ENCODE measurements at places on chromosomes 4 and X. TPM values are rescaled to one million over a fixed set of nuclear protein-coding genes. Genes with fewer than 3 reads are reported as not detected.
A peak's percentile ranks its signal among the peaks of the same experiment; 100 is the strongest.

DNA sequence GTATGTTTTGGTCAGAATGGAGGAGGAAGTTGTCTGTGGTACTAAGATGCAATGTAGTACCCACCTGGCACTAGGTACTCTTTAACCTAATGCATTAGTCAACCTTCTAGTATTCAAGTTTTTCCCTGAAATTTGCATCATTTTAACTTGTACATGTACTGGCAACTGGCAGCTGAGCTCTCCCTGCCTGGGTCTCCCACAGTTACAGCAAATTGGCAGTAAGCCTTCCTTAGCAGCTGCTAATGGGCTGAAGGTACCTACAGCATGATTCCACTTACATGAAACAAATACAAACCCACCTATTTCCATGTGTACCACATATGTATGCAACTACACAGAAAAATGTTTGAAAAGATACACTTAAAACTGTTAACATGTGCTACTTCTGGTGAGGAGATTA is 8.1 kb upstream of the KLHL2 start:
- H3K4me1 ChIP-seq: peaks cover 17% of the 10 kb centered on the region
- peaks cover 1% of the 10 kb centered on the region for H3K27me3 ChIP-seq
- H3K36me3 ChIP-seq: no peaks in the 10 kb centered on the region
- no peak for DNase-seq

GRCh38 chr4:72846280-72847111 is 223.0 kb downstream of the COX18 start:
- H3K27me3 ChIP-seq: peaks cover 7% of the 10 kb centered on the region
- peak overlapping the region; percentile 39 for H3K4me3 ChIP-seq
- no peak overlapping the region for H3K27ac ChIP-seq
- peak; percentile 8 for DNase-seq

F8A2 gene
- total RNA-seq: not detected

DNA sequence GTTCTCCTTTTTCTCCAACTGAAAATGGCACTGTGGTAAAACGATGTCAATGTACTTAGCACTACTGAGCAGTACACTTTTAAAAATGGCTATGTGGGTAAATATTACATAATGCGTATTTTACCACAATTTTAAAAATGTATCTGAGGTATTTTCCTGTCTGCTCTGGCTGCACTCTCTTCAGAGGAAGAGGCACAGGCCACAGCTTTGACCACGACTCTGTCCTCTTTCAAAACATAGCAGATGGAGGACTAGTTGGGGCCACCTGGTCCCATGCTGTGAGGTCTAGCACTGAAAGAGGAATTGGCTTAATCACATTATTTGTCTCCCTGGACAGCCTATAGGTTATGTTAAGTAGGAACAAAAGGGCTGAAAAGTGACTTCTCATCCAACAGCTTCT is 5.2 kb downstream of the KCNE5 start:
- H3K4me3 ChIP-seq: no peak overlapping the region
- no peaks in the 10 kb centered on the region for H3K36me3 ChIP-seq
- no peak overlapping the region for H3K27ac ChIP-seq
- H3K4me1 ChIP-seq: no peaks in the 10 kb centered on the region
- H3K27me3 ChIP-seq: no peaks in the 10 kb centered on the region

ADRA2C gene
- 0.42 TPM for total RNA-seq

- DNase-seq: peak; percentile 55
- H3K27me3 ChIP-seq: no peaks in the 10 kb centered on the region
- H3K36me3 ChIP-seq: no peaks in the 10 kb centered on the region
- peak overlapping the region; percentile 74 for H3K27ac ChIP-seq
- peaks cover 26% of the 10 kb centered on the region for H3K4me1 ChIP-seq
Observed at GRCh38 chrX:15947648-15948317, 93.2 kb upstream of the AP1S2 start.

SNCA gene
- not detected for total RNA-seq

DNA sequence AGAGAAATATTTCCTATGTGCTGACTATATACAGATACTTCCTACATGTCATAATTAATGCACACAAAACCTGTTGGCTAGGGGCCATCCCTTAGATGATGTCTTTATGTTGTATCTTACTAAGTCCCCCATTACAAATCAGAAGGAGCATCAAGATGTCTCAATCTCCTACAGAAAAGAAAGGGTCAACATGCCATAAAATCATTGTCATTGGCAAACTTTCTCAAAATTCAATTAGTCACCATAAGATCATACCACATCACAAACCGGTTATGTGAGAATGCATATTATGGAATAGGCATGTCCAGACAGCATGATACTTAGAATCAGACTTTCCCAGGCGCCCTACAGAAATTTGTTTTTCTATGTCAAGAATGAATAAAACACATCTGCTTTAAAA is 175.2 kb upstream of the TET2 start:
- peaks cover 2% of the 10 kb centered on the region for H3K27me3 ChIP-seq
- H3K4me1 ChIP-seq: no peaks in the 10 kb centered on the region
- H3K4me3 ChIP-seq: no peak overlapping the region
- no peak for DNase-seq
- H3K27ac ChIP-seq: no peak overlapping the region

TKTL1 gene
- total RNA-seq: not detected

DNA sequence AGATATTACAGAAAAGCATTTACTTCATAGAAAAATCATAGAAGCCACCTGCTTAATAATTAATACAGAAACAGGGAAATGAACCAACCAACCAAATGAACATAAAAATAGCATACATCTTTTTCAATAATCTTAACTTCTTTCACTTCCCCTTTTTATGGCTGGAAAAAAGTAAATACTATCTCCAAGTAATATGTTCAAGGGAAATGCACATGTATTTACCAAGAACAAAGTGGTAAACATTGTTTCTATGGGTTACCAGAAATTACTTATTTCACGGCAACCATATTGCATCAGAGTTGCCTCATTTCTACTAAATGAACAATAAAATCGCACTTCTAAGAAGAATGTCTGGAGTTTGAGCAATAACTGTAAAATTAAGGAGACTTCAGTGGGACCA is 321.3 kb downstream of the TMA16 start:
- H3K36me3 ChIP-seq: no peaks in the 10 kb centered on the region
- H3K4me3 ChIP-seq: no peak overlapping the region
- no peak for DNase-seq
- H3K27me3 ChIP-seq: no peaks in the 10 kb centered on the region
- no peak overlapping the region for H3K27ac ChIP-seq
- no peaks in the 10 kb centered on the region for H3K4me1 ChIP-seq

ANXA5 gene
- 1,072 TPM for total RNA-seq

IGSF1 gene
- not detected for total RNA-seq

GRCh38 chr4:2875556-2875955 is 31.9 kb downstream of the ADD1 start:
- peaks cover 71% of the 10 kb centered on the region for H3K4me1 ChIP-seq
- H3K27ac ChIP-seq: peak overlapping the region; percentile 18
- no peaks in the 10 kb centered on the region for H3K27me3 ChIP-seq
- DNase-seq: no peak
- peaks cover 41% of the 10 kb centered on the region for H3K36me3 ChIP-seq

- DNase-seq: peak; percentile 90
- peaks cover 1% of the 10 kb centered on the region for H3K27me3 ChIP-seq
- peak overlapping the region; percentile 95 for H3K27ac ChIP-seq
- H3K4me3 ChIP-seq: peak overlapping the region; percentile 84
- no peaks in the 10 kb centered on the region for H3K36me3 ChIP-seq
Observed at GRCh38 chr4:122764821-122765215, 32.3 kb downstream of the BBS12 start.

DNA sequence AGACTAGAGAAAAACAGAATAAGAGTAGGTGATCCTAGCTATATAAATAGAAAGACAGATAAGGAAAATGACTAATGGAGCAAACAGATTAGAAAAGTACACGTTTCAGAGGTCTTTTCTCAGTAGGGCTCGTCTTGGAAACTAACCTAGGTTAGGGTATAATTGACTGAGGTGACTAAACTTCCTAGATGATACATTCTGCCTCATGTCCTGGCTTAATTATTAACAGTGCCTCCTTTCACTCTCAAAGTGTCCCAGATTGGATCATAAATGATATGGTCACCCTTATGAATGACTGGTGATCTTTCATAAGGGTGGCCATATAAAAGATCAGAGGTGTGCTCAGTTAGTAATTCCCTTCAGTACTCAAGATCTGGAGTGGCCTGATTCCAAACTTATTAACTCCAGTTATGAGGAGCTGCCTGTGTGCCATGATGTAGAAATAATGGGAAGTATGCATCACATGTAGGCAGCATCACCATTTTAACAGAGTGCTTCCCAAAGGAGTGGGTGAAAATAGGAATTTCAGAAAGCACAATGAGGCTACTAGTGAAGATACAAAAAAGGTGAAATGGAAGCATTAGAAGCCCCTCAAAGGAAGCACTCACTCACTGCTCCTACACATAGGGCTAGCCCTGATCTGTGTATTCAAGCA is 14.7 kb upstream of the GRIA3 start:
- peaks cover 77% of the 10 kb centered on the region for H3K4me1 ChIP-seq
- H3K36me3 ChIP-seq: peaks cover 8% of the 10 kb centered on the region
- peak overlapping the region; percentile 70 for H3K27ac ChIP-seq

RAB9B gene
- total RNA-seq: 0.29 TPM

GRCh38 chrX:9682456-9682855 is 83.2 kb downstream of the GPR143 start:
- H3K36me3 ChIP-seq: peaks cover 16% of the 10 kb centered on the region
- peak; percentile 4 for DNase-seq
- H3K4me3 ChIP-seq: no peak overlapping the region
- no peak overlapping the region for H3K27ac ChIP-seq
- H3K4me1 ChIP-seq: peaks cover 27% of the 10 kb centered on the region

NAAA gene
- total RNA-seq: 31.3 TPM

- peaks cover 9% of the 10 kb centered on the region for H3K27me3 ChIP-seq
- no peaks in the 10 kb centered on the region for H3K4me1 ChIP-seq
- no peaks in the 10 kb centered on the region for H3K36me3 ChIP-seq
- no peak overlapping the region for H3K27ac ChIP-seq
Observed at GRCh38 chr4:101647710-101648034, 142.9 kb upstream of the BANK1 start.

GRCh38 chr4:26887143-26887542 is 26.5 kb downstream of the STIM2 start:
- no peaks in the 10 kb centered on the region for H3K36me3 ChIP-seq
- H3K4me1 ChIP-seq: no peaks in the 10 kb centered on the region
- H3K27me3 ChIP-seq: no peaks in the 10 kb centered on the region
- H3K27ac ChIP-seq: no peak overlapping the region

DNA sequence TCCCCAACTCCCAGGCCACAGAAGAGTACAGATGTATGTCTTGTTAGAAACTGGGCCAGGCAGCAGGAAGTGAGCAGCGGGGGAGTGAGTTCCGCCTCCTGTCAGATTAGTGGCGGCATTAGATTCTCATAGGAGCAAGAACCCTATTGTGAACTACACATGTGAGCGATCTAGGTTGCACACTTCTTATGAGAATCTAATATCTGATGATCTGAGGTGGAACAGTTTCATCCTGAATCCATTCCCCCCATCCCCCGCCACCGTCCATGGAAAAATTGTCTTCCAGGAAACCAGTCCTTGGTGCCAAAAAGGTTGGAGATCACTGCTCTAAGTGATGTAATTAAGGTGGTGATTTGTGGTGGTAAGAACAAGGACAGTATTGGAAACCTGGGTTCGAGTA is 24.5 kb upstream of the NEXMIF start:
- no peak overlapping the region for H3K4me3 ChIP-seq
- H3K36me3 ChIP-seq: no peaks in the 10 kb centered on the region
- no peak for DNase-seq
- H3K4me1 ChIP-seq: no peaks in the 10 kb centered on the region
- no peak overlapping the region for H3K27ac ChIP-seq

DNA sequence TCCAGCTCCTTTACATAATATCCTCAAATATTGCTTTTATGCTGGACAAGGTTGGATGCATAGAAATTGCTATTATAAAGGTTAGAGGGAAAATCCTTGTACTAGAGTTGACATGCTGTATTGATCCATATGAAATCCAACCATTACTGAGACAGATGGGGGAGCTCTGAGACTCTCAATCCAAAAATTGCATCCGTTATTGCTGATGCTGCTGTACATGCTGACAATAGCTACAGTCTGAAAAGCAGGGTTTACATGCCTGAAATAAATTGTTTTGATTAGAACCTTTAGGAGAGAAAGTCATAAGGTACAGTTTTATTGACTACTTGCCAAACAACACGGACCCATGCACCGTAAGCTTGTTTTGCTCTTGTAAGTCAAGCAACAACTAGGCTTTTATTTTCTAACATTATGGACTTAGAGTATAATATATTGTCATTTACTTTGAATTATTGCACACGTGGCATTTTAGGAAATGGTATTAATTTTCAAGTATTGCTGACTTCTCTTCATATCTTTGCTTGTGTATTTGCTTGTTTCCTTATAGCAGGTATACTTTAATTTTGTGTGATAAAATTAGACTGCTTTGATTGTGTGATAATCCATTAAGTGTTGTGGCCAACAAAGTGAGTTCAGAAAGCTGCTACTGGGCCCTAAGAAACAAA is 1365.2 kb downstream of the STIM2 start:
- no peak overlapping the region for H3K4me3 ChIP-seq
- H3K27me3 ChIP-seq: no peaks in the 10 kb centered on the region
- no peaks in the 10 kb centered on the region for H3K36me3 ChIP-seq
- no peak for DNase-seq

- no peaks in the 10 kb centered on the region for H3K36me3 ChIP-seq
- H3K4me1 ChIP-seq: no peaks in the 10 kb centered on the region
- H3K27ac ChIP-seq: no peak overlapping the region
- no peak for DNase-seq
Observed at GRCh38 chr4:70564033-70564432, 28.0 kb upstream of the AMBN start.

ANXA10 gene
- 0.62 TPM for total RNA-seq

- no peak overlapping the region for H3K4me3 ChIP-seq
- H3K27ac ChIP-seq: no peak overlapping the region
- DNase-seq: no peak
- H3K4me1 ChIP-seq: no peaks in the 10 kb centered on the region
- no peaks in the 10 kb centered on the region for H3K27me3 ChIP-seq
Observed at GRCh38 chr4:97643179-97643578, 500.1 kb downstream of the STPG2 start.

DNA sequence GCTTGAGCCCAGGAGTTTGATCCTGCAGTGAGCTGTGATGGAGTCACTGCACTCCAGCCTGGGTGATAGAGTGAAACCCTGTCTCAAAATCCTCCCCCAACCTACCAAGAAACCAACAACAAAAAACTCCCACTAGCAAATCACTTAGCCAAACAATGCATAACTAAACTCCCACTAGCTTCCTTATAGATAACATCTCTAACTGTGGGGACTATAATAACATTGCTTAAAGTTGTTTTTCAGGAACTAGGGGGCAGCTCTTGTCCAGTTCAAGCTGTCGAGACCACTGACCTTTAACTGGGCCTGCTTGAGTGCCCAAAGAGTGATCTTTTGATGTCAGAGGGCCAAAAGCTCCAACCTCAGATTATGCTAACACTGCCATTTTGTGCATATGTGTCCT is 81.7 kb downstream of the FREM3 start:
- DNase-seq: no peak
- H3K27me3 ChIP-seq: no peaks in the 10 kb centered on the region
- H3K4me3 ChIP-seq: no peak overlapping the region
- H3K4me1 ChIP-seq: no peaks in the 10 kb centered on the region

All from HFFc6 (cell line).